Caco-2 (cell line): ENCODE measurements at places on chromosomes 3 and 15. TPM values are rescaled to one million over a fixed set of nuclear protein-coding genes. Genes with fewer than 3 reads are reported as not detected.

GRCh38 chr15:67558502-67558901 is 16.0 kb downstream of the MAP2K5 start:
- no peaks in the 10 kb centered on the region for H3K27me3 ChIP-seq
- no peak overlapping the region for H3K4me3 ChIP-seq
- H3K27ac ChIP-seq, result no peak overlapping the region
- peaks cover 2% of the 10 kb centered on the region for H3K36me3 ChIP-seq

- H3K27me3 ChIP-seq, result peaks cover 2% of the 10 kb centered on the region; the same call in 1 of the 2 replicates
- no peak overlapping the region for H3K27ac ChIP-seq
- no peaks in the 10 kb centered on the region for H3K36me3 ChIP-seq
- no peak for DNase-seq
Observed at GRCh38 chr3:130527426-130527825, 10.4 kb downstream of the COL6A6 start.

GRCh38 chr15:39497759-39498565 is 82.9 kb upstream of the THBS1 start:
- H3K4me1 ChIP-seq, result no peaks in the 10 kb centered on the region
- H3K27ac ChIP-seq, result no peak overlapping the region
- no peaks in the 10 kb centered on the region; the same call in 1 of the 2 replicates for H3K27me3 ChIP-seq
- DNase-seq, result no peak
- no peak overlapping the region for H3K4me3 ChIP-seq
- no peaks in the 10 kb centered on the region for H3K36me3 ChIP-seq

DNA sequence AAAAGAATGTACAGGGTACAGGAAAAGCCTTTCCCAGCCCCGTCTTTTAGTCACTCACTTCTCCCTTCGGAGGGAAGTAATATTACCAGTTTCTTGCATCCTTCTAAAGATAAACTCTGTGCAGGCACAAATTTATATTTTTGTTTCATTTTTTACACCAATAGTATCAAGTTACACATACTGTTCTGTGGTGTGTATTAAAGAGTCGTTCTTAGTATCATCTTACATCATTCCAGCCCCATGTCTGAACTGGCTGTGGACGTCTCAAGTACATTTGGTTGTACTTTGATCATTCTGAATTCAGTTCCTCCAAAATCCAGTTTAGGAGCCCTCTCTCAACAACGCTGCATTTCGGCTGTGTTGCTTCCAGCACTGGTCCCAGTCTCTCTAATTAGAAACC is 68.7 kb downstream of the LMLN start:
- no peak overlapping the region for H3K27ac ChIP-seq
- no peaks in the 10 kb centered on the region for H3K36me3 ChIP-seq
- H3K27me3 ChIP-seq, result no peaks in the 10 kb centered on the region

- peak overlapping the region; percentile 89 for H3K27ac ChIP-seq
- peaks cover 14% of the 10 kb centered on the region for H3K4me1 ChIP-seq
- H3K27me3 ChIP-seq, result no peaks in the 10 kb centered on the region
- DNase-seq, result peak; percentile 98
- no peaks in the 10 kb centered on the region for H3K36me3 ChIP-seq
- H3K4me3 ChIP-seq, result peak overlapping the region; percentile 99
Observed at GRCh38 chr15:75450307-75451201, 936 bp downstream of the SIN3A start.

DNA sequence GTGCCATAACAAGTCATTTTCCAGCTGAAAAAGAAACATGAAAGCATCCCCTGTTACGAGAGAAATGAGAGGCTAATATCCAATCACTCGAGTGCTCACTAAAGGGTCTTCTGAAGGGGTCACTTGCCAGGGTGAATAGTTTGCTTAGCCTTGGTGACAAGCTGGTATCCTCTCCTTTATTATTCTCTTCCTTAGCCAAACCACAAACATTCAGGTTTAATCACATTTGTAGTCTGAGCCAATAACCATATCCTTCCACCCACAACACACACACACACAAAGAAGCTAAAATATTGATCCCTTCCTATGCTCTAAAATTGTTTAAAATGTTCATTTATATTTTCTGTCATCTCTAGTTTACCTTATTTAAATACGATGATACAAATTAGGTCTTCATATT is 240.5 kb upstream of the TMCO5A start:
- no peak overlapping the region for H3K4me3 ChIP-seq
- H3K27ac ChIP-seq, result no peak overlapping the region
- H3K36me3 ChIP-seq, result no peaks in the 10 kb centered on the region
- no peaks in the 10 kb centered on the region for H3K4me1 ChIP-seq
- H3K27me3 ChIP-seq, result no peaks in the 10 kb centered on the region
- DNase-seq, result no peak

DNA sequence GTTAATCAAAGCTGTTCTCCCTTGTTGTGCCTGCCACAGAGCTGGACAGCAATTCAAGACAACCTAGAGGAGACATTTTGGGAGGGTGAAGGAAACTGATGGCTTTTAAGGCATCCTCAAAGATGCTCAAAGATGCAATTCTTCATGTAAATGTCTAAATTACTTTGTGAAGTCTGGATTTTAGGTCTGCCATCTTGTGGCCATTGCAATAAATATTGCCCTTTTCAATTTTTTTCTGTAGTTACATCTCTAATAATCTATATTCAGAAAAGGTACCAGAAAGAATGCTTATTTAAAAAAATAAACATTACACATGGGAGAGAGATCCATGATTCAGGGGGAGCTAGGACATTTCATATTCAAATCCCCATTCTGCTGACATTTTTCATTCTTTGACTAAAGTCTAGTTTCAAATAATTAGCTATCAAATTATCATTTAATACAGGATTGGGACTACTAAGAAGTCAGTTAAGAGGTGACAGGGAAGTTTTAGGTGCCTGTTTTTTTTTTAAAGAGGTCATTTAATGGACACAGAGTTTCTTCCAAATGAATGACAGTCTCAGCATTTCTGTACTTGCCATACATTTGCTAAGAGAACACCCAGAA is 259.8 kb upstream of the WNT5A start:
- no peaks in the 10 kb centered on the region for H3K36me3 ChIP-seq
- no peak for DNase-seq
- H3K27ac ChIP-seq, result no peak overlapping the region
- H3K27me3 ChIP-seq, result no peaks in the 10 kb centered on the region

GRCh38 chr15:39573844-39574243 is 7.0 kb upstream of the THBS1 start:
- no peak overlapping the region for H3K27ac ChIP-seq
- H3K36me3 ChIP-seq, result no peaks in the 10 kb centered on the region
- no peaks in the 10 kb centered on the region for H3K27me3 ChIP-seq
- no peak for DNase-seq
- no peak overlapping the region for H3K4me3 ChIP-seq

GRCh38 chr15:63931556-63931955 is 97.8 kb upstream of the HERC1 start:
- H3K4me1 ChIP-seq, result no peaks in the 10 kb centered on the region
- no peak for DNase-seq
- no peaks in the 10 kb centered on the region for H3K27me3 ChIP-seq
- no peaks in the 10 kb centered on the region for H3K36me3 ChIP-seq

GRCh38 chr15:86647810-86648440 is 568.3 kb downstream of the AGBL1 start:
- H3K27me3 ChIP-seq, result no peaks in the 10 kb centered on the region
- H3K4me3 ChIP-seq, result no peak overlapping the region
- no peak for DNase-seq
- H3K4me1 ChIP-seq, result no peaks in the 10 kb centered on the region

DNA sequence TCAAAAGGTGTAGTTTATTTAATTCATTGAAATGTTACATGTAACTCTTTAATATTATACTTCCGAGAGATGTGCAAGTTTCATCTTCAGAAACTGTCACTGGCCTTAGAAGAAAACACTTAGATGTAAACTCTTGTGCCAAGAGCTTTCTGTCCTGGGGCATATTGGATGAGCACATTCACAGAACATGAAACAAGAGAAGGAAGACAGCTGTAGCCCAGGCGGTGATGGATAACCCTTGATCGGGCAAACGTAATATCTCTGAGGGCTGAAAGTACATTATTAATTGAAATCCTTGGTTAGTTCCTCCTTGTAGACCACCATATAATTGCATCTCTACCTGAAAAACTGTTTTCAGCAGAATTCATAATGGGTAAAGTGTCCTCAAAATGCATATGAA is 67.4 kb downstream of the MECOM start:
- H3K27ac ChIP-seq, result no peak overlapping the region
- no peaks in the 10 kb centered on the region for H3K36me3 ChIP-seq
- no peak for DNase-seq
- H3K4me3 ChIP-seq, result no peak overlapping the region
- no peaks in the 10 kb centered on the region for H3K4me1 ChIP-seq

- H3K4me1 ChIP-seq, result no peaks in the 10 kb centered on the region
- no peak for DNase-seq
- no peak overlapping the region for H3K27ac ChIP-seq
- H3K4me3 ChIP-seq, result no peak overlapping the region
- H3K36me3 ChIP-seq, result no peaks in the 10 kb centered on the region
- H3K27me3 ChIP-seq, result no peaks in the 10 kb centered on the region
Observed at GRCh38 chr3:60344340-60344739, 906.9 kb downstream of the FHIT start.

DNA sequence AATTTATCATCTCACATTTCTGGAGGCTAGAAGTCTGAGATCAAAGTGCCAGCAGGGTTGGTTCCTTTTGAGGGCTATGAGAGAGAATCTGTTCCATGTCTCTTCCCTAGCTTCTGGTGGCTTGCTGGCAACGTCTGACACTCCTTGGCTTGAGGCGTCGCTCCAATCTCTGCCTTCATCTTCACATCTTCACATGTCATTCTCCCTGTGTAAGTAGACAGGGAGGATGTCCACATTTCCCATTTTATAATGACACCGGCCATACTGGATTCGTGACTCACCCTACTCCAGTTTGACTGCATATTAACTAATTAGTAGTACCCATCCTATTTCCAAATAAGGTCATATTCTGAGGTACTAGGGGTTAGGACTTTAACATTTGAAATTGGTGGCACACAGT is 17.5 kb upstream of the ARHGAP31 start:
- no peak for DNase-seq
- no peaks in the 10 kb centered on the region for H3K4me1 ChIP-seq
- H3K4me3 ChIP-seq, result no peak overlapping the region
- no peaks in the 10 kb centered on the region for H3K36me3 ChIP-seq
- H3K27me3 ChIP-seq, result no peaks in the 10 kb centered on the region

- DNase-seq, result no peak
- H3K4me3 ChIP-seq, result no peak overlapping the region
- H3K36me3 ChIP-seq, result no peaks in the 10 kb centered on the region
- peaks cover 47% of the 10 kb centered on the region for H3K4me1 ChIP-seq
- H3K27me3 ChIP-seq, result no peaks in the 10 kb centered on the region
Observed at GRCh38 chr15:69469467-69470201, 17.0 kb downstream of the RPLP1 start.

GRCh38 chr15:97977734-97978133 is 17.2 kb downstream of the ARRDC4 start:
- no peaks in the 10 kb centered on the region for H3K27me3 ChIP-seq
- H3K4me1 ChIP-seq, result peaks cover 24% of the 10 kb centered on the region
- H3K36me3 ChIP-seq, result no peaks in the 10 kb centered on the region
- DNase-seq, result peak; percentile 13
- H3K4me3 ChIP-seq, result no peak overlapping the region

DNA sequence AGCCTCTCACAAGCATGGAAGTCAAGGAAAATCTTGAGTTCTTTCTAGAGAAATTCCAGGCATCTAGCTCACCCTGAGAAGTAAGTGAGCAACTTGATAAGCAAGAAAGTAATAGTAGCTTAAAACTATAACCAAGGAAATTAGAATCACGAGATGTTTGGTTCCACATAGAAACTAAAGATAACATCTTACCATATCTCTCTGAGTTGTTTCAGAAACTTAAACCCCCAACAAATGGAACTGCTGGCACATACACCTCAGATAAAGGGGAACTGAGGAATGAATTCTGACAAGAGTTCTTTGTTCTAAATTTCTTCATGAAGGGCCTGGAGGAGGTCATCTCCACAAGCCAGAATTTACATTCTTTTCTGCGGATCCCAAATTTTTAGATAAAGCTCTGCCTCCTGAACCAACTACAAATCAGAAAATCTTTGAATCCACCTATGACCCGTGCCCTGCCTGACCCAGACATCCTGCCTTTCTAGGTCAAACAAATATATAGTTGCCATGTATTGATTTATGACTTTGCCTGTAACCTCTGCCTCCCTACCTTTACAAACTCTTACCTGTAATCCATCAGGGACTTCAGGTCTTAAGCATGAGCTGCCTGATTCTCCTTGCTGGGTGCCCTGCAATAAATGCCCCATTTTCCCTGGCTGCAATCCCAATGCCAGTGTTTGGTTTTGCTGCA is 26.4 kb upstream of the ABHD17C start:
- H3K27me3 ChIP-seq, result no peaks in the 10 kb centered on the region
- no peaks in the 10 kb centered on the region for H3K36me3 ChIP-seq
- H3K4me3 ChIP-seq, result no peak overlapping the region
- DNase-seq, result no peak
- H3K4me1 ChIP-seq, result peaks cover 12% of the 10 kb centered on the region

DNA sequence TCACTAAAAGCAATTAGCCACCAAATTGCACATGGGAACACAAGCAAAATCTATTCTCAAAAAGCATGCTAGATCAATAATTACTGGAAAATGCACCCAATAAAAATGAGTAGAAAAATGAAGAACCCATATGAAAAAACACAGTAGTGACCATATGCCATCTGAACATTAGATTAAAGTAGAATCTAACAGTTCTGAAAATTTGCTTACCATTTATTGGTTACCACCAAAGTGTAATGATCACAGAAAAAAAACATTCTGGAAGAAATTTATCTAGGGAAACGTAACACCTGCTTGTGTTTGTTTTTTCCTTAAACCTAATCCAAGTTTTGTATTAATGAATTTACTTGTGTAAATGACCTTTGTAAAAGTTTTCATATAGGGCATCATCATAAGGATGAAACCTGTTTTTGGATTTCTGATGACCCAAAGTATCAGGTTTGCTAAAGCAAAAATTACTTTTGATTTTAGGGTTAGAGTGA is 37.6 kb upstream of the AADAC start:
- DNase-seq, result no peak
- H3K36me3 ChIP-seq, result no peaks in the 10 kb centered on the region
- no peak overlapping the region for H3K4me3 ChIP-seq
- H3K27me3 ChIP-seq, result no peaks in the 10 kb centered on the region
- H3K4me1 ChIP-seq, result peaks cover 9% of the 10 kb centered on the region
- no peak overlapping the region for H3K27ac ChIP-seq

GRCh38 chr3:176789947-176790346 is 407.3 kb downstream of the TBL1XR1 start:
- no peak overlapping the region for H3K4me3 ChIP-seq
- no peaks in the 10 kb centered on the region for H3K27me3 ChIP-seq
- no peaks in the 10 kb centered on the region for H3K36me3 ChIP-seq
- no peak for DNase-seq

- H3K27me3 ChIP-seq, result no peaks in the 10 kb centered on the region
- H3K4me1 ChIP-seq, result no peaks in the 10 kb centered on the region
- H3K4me3 ChIP-seq, result no peak overlapping the region
- H3K36me3 ChIP-seq, result no peaks in the 10 kb centered on the region
- DNase-seq, result no peak
Observed at GRCh38 chr3:168959731-168960130, 703.8 kb downstream of the MECOM start.

The SCN11A gene
- total RNA-seq, result 0.12 TPM in 1 of 2 replicates, not detected in the other

The LYZL4 gene
- total RNA-seq, result not detected in 2 replicates

The HYPK gene
- total RNA-seq, result 17.9 and 20.4 TPM in 2 replicates

The SMCO1 gene
- total RNA-seq, result not detected in 2 replicates

The IL17RC gene
- 8.5 and 11.3 TPM in 2 replicates for total RNA-seq

The LNP1 gene
- total RNA-seq, result 2.4 and 3.3 TPM in 2 replicates
